Muscle of back (tissue), 13 donors: ENCODE measurements at places on chromosomes 5 and 9. TPM values are rescaled to one million over a fixed set of nuclear protein-coding genes. Genes with fewer than 3 reads are reported as not detected.

The PCDHB5 gene
- polyA plus RNA-seq: 3.6 TPM

The TMEM174 gene
- not detected for polyA plus RNA-seq

The TLE1 gene
- 52.7 TPM for polyA plus RNA-seq

The CDKN2B-AS1 gene
- polyA plus RNA-seq: not detected

The KIF27 gene
- 9.5 TPM for polyA plus RNA-seq

The RAPGEF6 gene
- polyA plus RNA-seq: 6.0 TPM

The PCDHGC4 gene
- polyA plus RNA-seq: 1.6 TPM

The CD180 gene
- polyA plus RNA-seq: 0.70 TPM

The TEX48 gene
- not detected for polyA plus RNA-seq

The WHRN gene
- polyA plus RNA-seq: 3.4 TPM

The STKLD1 gene
- polyA plus RNA-seq: 1.6 TPM

The OMD gene
- 5.0 TPM for polyA plus RNA-seq

The CARD19 gene
- polyA plus RNA-seq: 22.9 TPM

The BAAT gene
- 0.80 TPM for polyA plus RNA-seq

The SLIT3 gene
- 47.9 TPM for polyA plus RNA-seq
